ENCODE measurements at places on chromosomes 1 and 21.

DNA sequence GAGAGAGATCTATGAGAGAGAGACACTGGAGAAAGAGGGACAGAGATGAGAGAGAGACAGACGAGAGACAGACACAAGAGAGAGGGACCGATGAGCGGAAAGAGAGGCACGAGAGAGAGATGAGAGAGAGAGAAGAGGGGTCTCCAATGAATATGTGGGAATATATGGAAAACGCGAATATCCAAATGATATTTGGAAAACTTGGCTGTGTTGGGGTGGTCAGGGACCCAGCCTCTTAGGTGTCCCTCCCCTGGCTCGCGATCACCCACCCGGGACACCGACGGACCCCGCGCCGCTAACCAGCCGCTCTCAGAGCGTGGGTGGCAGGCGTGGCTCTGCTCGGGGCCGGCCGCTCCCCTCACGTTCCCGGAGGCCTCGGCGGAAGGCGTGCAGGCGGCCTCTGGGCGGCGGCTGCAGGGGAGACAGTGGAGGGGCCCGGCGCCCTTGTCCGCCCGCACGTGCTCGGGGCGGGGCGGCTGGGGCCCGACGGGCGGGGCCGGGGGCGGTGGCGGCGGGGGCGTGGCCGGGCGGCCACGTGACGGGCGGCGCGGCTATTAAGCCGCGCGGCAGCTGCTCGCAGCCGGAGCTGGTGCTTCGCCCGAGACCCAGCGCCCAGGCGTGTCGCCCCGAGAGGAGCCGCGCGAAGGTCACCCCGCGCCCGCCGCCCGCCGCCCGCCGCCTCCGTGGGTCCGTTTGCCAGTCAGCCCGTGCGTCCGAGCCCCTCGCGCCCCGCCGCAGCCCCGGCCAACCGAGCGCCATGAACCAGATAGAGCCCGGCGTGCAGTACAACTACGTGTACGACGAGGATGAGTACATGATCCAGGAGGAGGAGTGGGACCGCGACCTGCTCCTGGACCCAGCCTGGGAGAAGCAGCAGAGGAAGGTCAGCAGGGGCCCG is at the start of gene ACTN2:
Gene ACTN2, plus strand, starts transcription at position 583 of the 898 bp plus-strand sequence. Its CDS starts 175 bp downstream, at position 758.
- no peak for DNase-seq

- DNase-seq, result no peak
These were observed 3.0 kb upstream of the KCND3 start for GRCh38 chr1:111992476-111992875.

GRCh38 chr1:182303778-182304177 is 87.8 kb downstream of the GLUL start:
- DNase-seq, result no peak

GRCh38 chr21:37396855-37397254 is 30.3 kb downstream of the DYRK1A start:
- DNase-seq, result no peak

GRCh38 chr1:14113271-14113670 is 413.3 kb downstream of the PRDM2 start:
- no peak for DNase-seq

- DNase-seq, result no peak
These were observed 43.9 kb upstream of the ADGRL2 start for GRCh38 chr1:81756872-81757271.

DNA sequence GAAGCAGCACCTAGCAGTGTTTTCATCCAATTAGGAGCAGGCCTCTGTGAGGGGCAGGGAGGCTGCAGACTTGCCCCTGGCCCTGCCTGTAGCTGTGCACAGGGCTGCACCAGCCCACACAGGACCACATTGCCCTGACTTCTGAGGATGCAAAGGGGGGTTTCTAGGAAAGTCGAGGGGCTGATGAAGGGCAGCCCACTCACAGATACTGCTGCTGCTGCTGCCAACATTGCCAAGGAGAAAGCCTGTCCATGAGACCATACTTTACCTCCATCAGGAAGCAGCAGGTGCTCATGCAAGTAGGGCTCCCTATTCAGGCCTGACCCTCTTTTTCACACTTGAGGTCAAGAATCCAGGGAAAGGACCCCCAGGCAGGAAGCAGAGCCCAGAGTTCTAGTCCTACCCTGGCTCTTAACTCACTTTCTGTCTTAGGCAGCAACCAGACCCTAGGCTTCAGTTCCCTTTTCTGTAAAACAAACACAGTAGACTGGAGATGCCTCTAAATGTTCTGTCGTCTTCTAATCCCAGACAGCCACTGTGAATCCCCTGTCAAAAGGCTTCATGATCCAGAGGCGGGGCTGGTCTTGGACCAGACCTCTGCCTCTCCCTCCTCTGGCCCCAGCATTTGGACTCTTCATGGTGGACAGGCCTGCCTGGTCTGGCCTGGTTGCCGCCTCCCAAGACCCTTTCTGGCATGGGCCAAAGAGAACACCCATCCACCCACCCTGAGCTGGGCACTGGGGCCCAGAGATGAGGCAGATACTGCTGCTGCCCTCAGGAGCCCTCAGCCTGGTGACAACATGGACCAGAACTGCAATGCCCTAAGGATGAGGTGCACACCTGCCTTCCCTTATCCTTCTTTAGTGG is 120.2 kb downstream of the GLIS1 start:
- DNase-seq, result no peak

DNA sequence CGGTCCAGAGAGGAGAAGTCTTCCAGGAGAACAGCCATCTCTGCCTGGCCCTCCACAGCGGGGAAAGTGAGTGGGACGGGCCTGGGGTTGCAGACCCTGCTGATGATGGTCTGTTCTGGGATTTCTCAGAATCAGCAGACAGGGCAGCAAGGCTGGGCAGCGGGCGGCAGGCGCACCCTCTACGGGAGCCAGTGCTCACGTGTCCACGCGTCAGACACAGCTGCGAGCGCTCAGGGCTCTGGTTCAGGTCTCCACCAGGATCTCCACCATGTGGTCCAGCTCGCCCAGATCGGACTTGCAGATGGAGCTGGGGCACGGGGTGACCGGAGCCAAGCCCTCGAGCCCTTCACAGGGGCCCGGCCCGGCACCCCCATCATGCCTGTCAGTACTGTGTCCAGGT is 5.5 kb downstream of the CLCA4 start:
- DNase-seq, result no peak

- DNase-seq, result no peak
These were observed 9.1 kb upstream of the SLC19A1 start for GRCh38 chr21:45551316-45551715.

- DNase-seq, result no peak
These were observed 2021.9 kb downstream of the MRPL39 start for GRCh38 chr21:23585419-23585818.

GRCh38 chr1:115879977-115880376 is 39.1 kb upstream of the NHLH2 start:
- DNase-seq, result no peak

DNA sequence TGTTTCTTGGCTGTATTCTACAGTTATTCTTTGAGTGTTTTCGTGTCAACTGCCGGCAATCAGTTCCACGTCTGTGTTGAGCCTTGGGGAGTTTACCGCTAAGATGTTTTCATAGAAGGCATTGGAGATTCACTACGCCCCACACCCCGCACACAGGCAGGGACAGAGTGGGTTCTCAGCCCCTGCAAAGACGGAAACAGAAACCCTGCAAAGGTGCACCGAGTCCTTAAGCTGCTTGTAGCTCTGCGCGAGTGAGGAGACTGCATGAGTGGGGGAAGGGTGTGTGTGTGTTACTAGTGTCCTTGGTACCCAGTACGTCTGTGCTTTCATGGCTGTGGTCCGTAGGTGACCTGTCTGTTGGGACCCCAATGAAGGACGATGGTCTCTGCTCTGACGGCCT is 1.9 kb downstream of the LHX4 start:
- DNase-seq, result no peak

DNA sequence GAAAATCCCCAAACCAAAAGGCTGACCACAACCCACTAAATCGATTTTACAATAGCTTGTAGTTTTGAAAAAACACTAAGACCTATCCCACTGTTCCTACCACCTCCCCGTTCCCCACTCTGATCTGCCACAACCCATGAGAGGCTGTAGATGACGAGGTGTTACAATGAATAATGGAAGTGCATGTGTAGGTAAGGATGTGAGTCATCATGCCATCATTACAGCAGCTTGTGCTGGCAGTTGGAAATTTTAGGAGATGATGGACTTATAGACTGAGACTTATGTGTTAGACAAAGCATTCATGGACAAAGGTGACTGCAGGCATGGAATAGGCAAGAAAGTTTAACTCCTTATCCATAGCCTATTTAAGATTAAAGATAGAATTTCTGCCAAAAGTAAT is 184.7 kb upstream of the CACYBP start:
- no peak for DNase-seq

DNA sequence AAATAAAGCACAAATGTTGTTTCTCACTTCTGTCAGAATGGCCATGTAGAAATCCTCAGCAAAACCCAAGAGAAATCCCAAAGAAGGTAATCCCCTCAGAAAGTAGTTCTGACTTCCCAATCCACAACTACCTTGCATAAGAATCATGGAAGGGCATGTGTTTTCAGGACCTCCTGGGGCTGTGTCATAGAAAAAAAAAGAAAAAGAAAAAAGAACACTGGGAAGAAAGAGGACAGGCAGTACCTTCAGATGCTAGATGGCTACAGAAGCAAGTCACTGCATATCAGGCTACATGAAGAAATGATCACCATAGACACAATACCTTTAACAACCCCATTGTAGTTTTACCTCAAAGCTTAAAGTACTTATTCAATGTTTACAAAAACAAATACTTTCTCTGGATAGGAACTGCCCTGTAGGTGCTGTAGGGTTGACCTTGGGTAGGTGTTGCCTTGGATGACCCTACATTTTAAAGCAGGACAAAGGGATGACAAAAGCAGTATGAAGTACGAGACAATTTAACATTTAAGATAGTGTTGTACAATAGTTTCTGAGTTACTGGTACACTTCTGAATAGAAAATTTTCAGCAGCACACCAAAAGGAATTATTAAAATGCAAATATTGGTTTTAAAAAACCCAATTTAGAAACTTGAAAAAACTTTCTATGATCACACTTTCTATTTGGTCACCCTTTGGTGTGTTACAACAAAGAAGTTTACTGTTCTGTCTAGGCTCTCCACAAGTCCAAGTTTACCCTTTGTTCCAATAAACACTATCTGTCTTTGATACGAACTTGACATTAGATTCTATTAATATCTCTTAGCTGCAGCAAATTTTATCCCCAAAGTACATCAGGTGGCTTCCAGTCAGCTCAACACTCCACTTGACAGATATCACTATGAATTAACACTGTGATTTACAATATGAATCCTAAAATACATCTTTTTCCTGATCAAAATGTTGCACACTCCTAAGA is 5.0 kb downstream of the TRIT1 start:
- DNase-seq, result no peak
